ENCODE measurements at places on chromosomes 12 and 14. TPM values are rescaled to one million over a fixed set of nuclear protein-coding genes. Genes with fewer than 3 reads are reported as not detected.

- peak; percentile 23 for DNase-seq
Observed at GRCh38 chr12:121536054-121536898, 44.5 kb downstream of the KDM2B start.

- DNase-seq, result no peak
Observed at GRCh38 chr12:2003676-2004112, 563 bp downstream of the DCP1B start.

DNA sequence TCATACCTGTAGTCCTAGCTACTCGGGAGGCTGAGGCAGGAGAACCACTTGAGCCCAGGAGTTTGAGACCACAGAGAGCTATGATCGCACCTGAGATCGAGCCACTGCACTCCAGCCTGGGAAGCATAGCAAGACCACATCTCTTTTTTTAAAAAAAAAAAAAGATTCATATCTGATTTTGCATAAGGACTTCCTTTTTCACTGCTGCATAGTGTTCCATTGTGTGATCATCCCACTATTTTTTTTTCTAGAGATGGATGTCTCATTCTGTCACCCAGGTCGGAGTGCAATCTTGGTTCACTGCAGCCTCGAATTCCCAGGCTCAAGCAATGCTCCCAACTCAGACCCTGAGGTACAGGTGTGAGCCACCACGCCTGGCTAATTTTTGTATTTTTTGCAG, 50.4 kb downstream of the PHETA1 start:
- no peak for DNase-seq

GRCh38 chr12:99454539-99455172, 192.9 kb upstream of the GARIN6 start:
- no peak for DNase-seq

DNA sequence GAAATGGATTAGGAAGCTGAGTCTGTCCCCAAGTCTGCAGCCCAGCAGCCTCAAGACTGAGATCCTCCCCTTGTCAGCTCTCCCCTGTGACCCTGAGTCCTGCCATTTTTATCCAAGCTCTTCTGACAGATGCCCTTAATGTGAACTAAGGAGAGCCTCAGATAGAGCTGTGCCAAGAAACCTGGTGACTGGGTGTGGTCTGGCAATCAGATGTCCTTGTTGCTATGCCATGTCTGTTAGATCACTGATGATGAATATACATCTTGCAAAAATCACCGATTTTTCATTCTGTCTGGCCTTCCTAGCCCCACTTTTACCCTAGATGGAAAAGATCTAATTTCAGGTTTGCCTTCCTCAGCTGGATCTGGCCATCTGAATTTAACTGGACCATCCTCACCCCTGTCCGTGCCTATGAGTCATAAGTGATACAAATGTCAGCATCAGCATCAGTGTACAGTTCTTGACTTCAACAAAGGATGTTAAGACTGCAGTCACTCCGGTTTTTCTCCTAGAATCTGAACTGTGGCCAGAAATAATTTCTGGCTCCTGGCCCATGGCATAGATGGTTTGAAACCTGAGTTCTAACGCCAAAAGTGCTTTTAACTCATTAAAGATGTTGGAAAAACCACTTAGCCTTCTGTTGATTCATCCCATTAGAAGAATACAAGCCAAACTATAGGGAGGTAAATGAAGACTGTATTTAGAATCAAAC, 61.2 kb upstream of the GRIP1 start:
- no peak for DNase-seq

- DNase-seq, result no peak
Observed at GRCh38 chr12:127548123-127548553, 718.8 kb upstream of the TMEM132C start.

- no peak for DNase-seq
Observed at GRCh38 chr14:25034803-25035681, 14.9 kb downstream of the STXBP6 start.

DNA sequence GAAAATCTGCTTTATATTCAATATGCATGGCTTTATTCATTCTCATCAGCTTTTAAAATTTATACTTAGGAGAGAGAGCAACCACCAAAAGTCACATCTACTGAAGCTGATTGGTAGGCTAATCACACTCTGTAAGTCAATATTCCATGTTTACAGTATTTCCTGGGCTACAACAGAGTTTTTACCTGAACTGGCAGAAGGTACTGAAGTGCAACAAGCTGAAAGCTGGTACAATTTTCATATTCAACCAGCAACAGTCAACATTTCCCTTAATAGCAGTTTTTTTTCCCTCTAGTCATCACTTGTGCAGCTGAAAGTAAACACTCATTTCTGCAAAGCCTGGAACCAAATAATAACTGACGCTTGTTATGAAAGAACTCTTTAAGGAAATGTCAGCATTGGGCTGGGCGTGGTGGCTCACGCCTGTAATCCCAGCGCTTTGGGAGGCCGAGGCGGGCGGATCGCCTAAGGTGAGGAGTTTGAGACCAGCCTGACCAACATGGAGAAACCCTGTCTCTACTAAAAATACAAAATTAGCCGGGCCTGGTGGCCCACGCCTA, 12.9 kb downstream of the BRAP start:
- DNase-seq, result no peak

DNA sequence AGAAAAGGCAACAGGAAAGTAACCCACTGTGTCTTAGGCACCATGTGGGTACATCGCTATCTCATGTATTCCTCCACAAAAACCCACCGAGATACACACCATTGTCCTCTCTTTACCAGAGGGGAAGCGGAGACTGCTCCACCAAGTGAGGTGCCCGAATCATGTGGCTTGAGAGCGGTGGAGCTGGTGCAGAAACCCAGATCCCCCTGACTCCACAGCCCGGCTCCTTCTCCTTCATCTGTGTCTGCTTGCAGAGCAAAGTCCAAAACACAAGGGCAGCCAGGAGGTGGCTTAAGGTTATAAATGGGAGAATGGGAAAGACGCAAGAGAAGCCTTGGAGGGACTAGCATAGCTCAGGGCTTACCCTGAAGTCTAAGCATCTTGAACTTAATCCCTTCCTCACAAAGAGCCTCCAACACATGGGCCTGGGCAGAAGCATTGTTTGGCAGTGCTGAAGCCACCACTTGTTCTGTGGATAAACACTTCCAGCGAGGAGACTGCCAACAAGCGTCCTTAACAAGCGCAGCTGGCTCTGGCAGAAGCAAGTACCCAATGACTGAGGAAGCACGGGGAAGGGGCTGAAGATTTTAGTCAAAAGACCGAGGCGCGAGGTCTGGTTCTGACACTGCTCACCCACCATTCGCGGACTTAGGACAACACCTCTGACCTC, 83.0 kb downstream of the TTC7B start:
- DNase-seq, result no peak

GRCh38 chr14:87387806-87388205, 605.2 kb downstream of the GALC start:
- DNase-seq, result no peak

UTP20 gene
- 16.6 TPM for total RNA-seq

DNA sequence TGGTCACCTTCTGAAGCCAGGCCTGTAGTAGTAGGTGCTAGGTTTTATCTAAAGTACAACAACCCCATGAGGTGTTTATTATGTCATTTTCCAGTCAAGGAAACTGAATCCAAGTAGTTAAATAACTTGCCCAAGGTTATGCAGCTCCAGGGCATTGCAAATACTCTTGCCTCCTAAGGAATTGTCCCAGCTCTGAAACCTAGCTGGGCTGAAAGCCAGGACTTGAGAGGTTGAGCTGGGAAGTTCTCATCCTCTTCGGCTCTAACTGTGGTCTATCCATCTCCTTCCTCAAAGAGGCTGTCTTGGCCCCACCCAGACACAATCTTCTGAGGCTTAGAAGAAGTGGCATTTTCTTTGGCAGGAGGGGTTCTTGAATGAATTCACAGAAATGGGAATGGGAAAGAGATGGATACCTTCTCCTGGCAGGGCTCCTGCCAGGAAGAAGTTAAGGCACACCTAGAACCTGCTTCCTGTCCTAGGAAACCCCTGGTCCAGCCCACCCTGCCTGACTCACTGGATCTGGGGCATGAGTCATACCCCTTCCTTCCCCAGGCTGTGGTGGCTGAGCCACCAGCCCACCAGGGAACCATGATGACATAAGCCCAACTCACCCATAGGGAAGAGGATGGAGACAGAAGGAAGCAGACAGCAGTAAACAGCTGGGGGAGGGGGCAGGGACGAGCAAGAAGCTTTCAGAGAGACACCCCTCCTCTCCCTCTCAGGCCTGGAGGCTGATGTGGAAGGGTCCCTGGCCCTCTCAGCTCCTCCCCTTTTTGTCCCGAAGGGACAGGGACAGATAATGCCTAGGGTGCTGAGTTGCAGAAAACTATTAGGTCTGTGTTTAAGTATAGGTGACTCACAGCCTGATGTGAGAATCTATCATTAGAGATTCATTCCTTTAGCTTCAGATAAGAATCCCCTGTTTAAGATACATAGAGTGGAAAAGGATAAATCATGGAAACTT, 2.1 kb upstream of the PLEK2 start:
- peak; percentile 52 for DNase-seq

PIWIL1 gene
- total RNA-seq, result not detected

- no peak for DNase-seq
Observed at GRCh38 chr14:55814873-55815272, 234.9 kb downstream of the KTN1 start.

DNA sequence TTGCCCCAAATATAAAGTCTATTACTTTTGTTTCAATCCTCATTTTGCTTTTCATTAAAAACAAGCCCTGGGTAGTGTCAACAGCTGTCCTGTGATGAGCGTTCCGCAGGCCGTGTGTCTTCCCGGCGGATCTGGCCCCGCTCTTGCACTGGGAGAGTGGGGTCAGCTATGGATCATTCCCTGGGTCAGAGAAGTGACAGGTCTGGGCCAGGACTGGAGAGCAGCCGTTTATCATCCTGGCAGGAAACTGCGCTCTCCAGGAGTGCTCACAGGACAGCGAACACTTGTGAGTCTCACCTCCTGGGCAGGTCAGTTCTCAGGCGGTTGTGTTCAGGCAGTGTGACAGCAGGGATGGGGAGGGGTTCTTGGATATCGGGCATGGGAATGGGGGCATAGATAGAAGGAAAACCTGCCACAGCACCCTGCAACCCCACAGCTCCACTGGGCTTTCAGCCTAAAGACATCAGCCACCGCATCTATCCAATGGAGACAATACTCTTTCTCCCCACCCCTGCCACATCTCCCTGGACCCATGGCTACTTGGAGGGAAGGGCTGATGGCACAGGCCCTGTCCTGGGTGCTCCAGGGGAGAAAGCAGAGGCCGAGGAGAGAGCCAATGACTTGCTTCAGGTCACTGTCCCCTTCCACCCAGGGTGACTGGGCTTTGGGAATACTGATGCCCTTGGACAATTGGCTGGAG, 47.8 kb upstream of the CHGA start:
- no peak for DNase-seq

- no peak for DNase-seq
Observed at GRCh38 chr14:34478261-34478660, 16.2 kb upstream of the SPTSSA start.

NCKAP5L gene
- total RNA-seq, result 63.0 TPM

All from glomerular endothelial cell (primary cell).